ENCODE measurements at places on chromosomes 12 and 14.

- DNase-seq, result no peak
Measured at GRCh38 chr12:132571598-132571997, 38.8 kb downstream of the LRCOL1 start.

DNA sequence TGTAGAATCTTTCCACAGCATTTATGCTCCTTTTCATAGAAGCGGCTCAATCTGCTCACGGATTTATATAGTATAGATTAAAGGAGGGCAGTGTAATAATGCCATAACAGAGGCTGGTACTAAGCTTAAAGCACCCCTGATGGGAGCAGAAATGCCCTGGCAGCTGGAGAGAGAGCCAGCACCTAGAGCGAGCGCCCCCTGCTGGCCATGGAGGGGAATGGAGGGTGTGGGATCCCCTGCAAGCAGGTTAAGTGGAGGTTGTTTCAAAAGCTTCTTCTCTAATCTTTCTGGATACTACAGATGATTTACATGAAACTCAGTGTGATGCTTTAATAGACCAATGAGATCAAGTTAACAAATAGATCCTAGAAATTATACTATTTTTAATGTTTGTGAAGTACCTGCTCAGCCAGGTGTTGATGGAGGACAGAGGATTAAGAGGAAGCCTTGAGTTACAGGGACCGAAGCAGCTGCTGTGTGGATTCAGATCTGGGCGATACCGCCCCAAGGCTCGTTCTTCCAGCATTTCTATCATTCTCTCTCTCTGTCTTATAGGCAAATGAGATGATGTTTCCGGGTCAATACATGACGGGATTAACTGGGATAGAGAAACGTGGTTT is 1519.3 kb upstream of the TMEM132C start:
- DNase-seq, result no peak

DNA sequence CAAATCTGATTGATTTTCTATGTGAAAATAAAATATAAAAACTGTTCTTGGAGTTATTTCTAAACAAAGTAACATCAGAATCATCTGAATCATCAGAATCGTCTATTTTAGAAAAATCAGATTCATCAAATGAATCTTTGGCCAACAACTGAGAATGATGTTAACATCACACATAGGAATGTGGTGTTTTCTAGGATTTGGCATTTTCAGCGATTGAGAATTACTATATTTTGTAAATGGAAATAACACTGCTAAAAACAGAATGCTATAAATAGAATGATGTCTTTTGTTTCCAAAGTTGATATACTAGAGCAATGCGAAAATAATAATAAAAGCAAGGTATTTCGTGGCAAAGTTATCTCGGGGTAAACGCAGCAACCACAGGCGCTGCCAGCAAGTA is 73.9 kb upstream of the EVL start:
- no peak for DNase-seq

DNA sequence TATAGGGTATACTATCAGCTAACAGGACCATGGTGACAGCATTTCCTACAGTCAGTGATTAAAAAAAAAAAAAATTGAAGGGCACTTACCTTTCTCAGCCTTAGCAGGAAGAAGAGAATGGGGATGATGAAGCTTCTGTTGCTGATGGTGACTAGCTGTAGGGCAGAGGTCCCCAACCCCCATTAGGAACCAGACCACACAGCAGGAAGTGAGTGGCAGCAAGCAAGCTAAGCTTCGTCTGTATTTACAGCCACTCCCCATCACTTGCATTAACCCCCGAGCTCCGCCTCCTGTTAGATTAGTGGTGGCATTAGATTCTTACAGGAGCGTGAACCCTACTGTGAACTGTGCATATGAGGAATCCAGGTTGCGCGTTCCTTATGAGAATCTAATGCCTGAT is 91.3 kb upstream of the USP44 start:
- no peak for DNase-seq

DNA sequence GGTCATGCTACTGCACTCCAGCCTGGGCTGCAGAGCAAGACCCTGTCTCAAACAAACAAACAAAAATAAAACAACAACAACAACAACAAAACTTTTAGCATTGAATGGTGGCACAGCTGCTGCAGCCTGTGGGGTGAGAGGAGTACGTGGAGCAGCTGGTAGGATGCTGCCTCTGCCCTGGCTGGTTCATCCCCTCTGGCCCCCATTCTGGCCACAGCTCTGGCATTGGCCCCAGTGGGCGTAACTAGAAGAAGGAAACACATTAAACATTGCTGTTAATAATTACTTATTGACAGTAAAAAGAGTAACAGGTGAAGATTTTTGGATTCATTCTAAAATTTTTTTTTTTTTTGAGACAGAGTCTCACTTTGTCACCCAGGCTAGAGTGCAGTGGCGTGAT is 28.8 kb upstream of the C2CD5 start:
- DNase-seq, result no peak

DNA sequence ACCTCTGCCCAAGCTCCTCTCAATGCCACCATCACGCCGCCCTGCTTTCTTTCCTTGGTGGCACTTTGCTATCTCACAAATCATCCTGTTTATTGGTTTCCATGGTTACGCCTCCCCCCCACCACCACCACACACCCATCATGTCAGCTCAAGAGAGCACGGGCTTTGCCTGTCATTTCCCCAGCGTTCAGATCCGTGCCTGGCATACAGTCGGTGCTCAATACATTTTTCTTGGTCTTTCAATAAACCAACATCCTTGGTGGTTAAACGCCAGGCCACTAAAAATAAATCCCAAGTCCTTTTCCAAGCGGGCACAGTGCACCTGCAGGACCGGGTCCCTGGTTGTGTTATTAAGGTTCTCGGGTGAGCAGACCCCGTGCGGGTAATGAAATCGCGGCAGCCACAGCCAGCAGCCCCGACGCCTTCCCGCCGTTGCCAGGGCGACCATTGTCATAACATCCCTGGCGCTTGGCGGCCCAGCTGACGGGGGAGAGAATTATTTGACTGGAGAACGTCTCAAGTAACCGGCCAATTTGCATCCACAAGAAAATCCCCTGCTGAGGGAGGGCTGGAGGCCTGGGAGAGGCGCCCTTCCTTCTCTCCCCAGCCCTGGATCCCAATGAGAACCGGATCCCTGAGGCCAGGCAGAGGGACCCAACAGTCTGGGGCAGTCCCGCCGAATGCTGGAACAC is 92.9 kb downstream of the KSR2 start:
- peak; percentile 44 for DNase-seq

- DNase-seq, result peak; percentile 3
Measured at GRCh38 chr12:50401500-50402081, 906 bp downstream of the LARP4 start.

All from amygdala (tissue), 56 donors.